ENCODE measurements at places on chromosomes 6 and 20.

GRCh38 chr6:43297644-43298564 is at the start of gene SLC22A7:
SLC22A7 (plus strand) TSS chr6:43298260; CDS start chr6:43298359, 99 bp downstream.
- DNase-seq: no peak

DNA sequence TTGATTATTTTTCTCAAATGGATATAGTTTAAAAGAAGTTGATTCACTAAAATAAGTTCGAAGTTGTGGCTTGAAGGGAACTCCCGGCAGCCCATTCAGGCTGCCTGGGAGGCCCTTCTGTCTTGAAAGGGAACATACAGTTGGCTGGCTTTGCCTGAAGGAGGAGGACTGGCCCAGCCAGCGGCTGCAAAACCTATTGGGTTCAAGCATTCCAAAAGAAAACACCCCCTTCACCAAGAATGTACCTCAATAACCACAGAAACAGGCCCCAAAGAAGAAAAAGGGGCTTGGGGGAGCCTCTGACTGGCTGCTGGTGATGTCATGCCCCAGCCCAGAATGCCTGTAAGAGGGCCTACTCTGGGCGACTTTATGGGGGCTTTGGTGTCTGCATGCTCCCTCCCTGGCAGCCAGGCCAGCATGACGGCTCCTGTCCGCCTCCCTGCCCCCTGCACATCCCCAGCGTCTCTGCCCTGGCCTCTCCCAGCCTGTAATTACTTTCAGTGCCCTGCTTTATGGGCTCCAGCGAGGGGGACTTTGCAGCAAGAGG is 36.5 kb downstream of the MAFB start:
- DNase-seq: no peak

DNA sequence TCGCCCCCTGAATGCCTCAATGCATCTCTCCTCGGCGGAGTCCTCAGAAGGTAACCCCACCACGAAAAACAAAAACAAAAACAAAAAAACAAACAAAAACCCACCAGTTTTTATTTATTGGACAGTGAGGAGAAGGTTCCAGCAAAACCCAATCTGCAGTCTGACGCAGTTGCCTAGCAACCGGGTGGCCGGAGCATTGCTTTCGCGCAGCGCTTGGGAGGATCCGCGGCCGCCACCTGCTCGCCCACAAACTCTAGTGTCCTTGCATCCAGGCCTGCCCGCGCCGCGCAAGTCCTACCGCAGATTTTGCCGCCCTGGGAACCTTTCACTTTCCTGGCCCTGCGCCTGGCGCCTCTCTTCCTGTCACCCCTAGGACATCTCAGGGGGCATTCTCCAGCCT is 17.6 kb downstream of the TFAP2B start:
- DNase-seq: no peak

- no peak for DNase-seq
Observed at GRCh38 chr6:159094444-159095252, 49.9 kb upstream of the TAGAP start.
